ENCODE measurements at places on chromosomes 16 and 17.
A peak's percentile ranks its signal among the peaks of the same experiment; 100 is the strongest.

DNA sequence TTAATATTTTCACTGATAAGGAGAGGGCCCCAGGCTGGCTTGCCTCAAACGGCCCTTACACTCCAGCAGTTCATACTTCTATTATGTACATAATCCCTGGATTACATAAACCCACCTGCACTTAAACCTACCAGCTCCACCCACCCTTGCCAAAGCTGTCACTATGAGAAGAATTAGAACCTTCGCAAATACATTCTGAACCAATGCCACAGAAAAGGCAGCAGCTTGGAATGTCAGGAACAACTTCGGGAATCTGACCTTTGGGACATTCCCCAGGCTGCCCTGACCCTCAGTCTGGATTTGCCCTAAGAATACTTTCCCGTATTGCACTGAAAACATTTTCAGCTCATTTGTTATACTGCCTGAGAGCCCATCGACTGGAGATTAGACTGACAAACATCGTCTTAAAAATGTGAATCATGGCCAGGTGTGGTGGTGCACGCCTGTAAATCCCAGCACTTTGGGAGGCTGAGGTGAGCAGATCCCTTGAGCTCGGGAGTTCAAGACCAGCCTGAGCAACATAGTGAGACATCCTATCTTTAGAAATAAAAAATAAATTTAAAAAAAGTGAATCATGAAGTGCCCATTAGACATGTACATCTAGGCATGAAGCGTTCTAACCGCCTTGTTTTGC, 21.0 kb upstream of the SEC14L1 start:
- H3K27me3 ChIP-seq = no peaks in the 10 kb centered on the region
- H3K27ac ChIP-seq = no peak overlapping the region
- DNase-seq = no peak
- no peak overlapping the region for H3K4me3 ChIP-seq
- H3K4me1 ChIP-seq = peaks cover 18% of the 10 kb centered on the region
- no peaks in the 10 kb centered on the region for H3K36me3 ChIP-seq

GRCh38 chr17:14373614-14374259, 72.9 kb downstream of the HS3ST3B1 start:
- H3K36me3 ChIP-seq = no peaks in the 10 kb centered on the region
- H3K4me3 ChIP-seq = no peak overlapping the region
- no peaks in the 10 kb centered on the region for H3K27me3 ChIP-seq

DNA sequence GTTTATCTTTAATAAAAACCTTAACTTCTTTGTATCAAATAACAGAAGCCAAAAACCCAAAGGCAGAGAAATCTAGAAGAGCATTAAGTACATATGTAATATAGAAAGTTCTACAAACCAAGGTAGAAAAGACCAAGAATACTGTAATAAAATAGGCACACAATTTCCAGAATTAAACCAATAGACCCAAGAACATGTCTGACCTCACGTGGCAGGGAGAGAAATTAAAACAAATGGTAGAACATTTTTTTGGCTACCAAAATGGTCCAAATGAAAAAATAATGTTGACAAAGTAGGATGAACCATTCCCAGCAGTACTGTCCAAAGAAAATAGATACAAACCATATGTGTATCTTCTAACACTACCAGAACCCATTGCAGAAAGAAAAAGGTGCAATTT, 183.5 kb downstream of the CPPED1 start:
- H3K4me1 ChIP-seq = peaks cover 12% of the 10 kb centered on the region
- no peak overlapping the region for H3K27ac ChIP-seq
- no peaks in the 10 kb centered on the region for H3K36me3 ChIP-seq
- no peak overlapping the region for H3K4me3 ChIP-seq

- no peak for DNase-seq
- peaks cover 23% of the 10 kb centered on the region for H3K36me3 ChIP-seq
Observed at GRCh38 chr16:80573700-80574120, 32.9 kb downstream of the DYNLRB2 start.

GRCh38 chr16:68445458-68445857, 2.9 kb downstream of the SMPD3 start:
- no peaks in the 10 kb centered on the region for H3K36me3 ChIP-seq
- H3K27ac ChIP-seq = no peak overlapping the region
- peaks cover 55% of the 10 kb centered on the region for H3K27me3 ChIP-seq
- peak; percentile 75 for DNase-seq
- no peak overlapping the region for H3K4me3 ChIP-seq
